Stimulated activated memory B cell treated with anti-CD40 and anti-IgM and Interleukin-4, amounts not matched to agents 10 μg/mL and 1 μg/mL and 100 μg/mL, for 72 hours (primary cell): ENCODE measurements at places on chromosomes 5 and 9.

DNA sequence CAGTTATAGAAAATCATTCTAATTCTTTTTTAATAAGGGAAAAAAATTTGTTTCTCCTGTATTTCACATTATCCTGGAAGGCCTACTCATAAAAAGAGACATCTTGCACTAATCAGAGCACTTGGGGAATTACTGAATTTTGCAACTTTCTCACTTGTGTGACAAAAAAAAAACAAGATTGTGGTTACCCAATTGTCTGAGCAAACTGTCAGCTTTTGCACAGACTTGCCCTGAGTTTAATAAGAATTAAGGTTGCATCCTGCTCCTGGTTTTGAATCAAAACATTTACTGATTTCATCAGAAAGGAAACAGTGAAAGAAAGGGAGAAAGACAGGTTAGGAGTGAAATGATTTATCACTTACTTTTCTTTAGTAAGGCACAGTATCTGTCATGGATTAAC is 10.6 kb upstream of the SH3RF2 start:
- no peaks in the 10 kb centered on the region for H3K27me3 ChIP-seq
- H3K36me3 ChIP-seq = no peaks in the 10 kb centered on the region
- no peak overlapping the region for H3K4me3 ChIP-seq
- H3K4me1 ChIP-seq = no peaks in the 10 kb centered on the region
- ATAC-seq = no peak

DNA sequence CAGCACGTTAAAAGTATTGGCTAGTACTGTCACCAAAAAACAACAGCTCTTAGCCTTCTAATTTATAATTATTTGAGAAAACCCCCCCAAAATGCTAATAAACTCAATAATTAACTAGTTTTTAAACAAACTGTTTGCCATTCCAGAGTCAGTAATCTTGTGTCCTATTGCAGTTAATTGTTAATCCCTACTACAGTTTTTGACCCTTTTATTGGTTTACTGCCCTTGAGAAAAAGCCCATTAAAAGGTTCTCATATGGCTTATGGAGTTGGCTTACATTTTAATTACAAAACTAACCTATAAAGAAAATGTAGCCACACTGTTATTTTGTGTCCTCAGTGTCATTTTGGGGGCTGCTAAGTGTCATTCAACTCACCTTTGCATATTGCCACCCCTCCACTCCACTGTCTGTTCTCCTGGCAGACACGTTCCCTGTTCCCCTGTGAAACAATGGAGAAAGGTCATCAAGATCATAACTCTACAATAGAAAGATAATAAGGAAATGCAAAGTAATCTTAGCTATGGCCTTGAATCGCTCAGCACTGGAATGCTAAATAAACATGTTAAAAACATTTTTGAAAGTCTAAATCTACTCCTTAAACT is 51.6 kb upstream of the TXNDC8 start:
- H3K27me3 ChIP-seq = peaks cover 18% of the 10 kb centered on the region
- no peak overlapping the region for H3K4me3 ChIP-seq
- H3K4me1 ChIP-seq = no peaks in the 10 kb centered on the region
- ATAC-seq = no peak
- H3K27ac ChIP-seq = no peak overlapping the region

DNA sequence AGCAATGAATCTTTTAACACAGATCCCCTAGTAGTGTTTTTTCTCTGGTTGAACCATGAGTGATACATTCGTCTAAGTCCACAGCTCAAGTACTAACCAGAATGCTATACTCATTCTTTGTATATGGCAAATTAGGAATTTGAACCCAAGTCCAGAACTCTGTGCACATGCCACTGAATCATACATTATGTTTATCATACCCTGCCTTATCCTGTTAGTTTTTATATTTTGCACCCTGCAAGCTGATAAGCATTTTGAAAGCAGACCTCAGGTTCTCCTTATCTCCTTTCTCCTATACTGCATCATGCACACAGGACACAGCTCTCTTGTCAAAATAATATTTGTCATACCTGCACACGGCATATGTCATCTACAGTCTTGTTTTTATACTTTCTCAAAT is 54.6 kb upstream of the ELL2 start:
- H3K36me3 ChIP-seq = no peaks in the 10 kb centered on the region
- H3K27me3 ChIP-seq = no peaks in the 10 kb centered on the region
- no peak overlapping the region for H3K27ac ChIP-seq
- ATAC-seq = no peak
- no peaks in the 10 kb centered on the region for H3K4me1 ChIP-seq

DNA sequence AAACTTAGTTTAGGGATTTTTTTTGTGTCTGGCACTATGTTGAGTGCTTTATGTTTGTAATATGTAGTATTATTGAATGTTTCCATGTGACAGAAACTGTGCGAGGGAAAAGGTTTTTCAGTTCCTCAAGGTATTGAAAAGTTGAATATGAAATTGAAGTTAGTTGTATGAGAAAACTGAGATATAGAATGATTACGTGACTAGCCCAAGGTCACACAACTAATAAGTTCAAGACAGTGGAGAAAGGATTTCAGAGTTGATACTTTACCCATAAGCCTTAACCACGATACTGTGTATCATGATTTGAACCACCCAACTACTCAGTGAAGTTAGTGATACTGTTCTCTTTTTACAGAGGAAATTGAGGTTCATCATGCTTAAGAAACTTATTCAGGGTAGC is 5.7 kb downstream of the NIPBL start:
- no peaks in the 10 kb centered on the region for H3K27me3 ChIP-seq
- H3K4me1 ChIP-seq = peaks cover 68% of the 10 kb centered on the region
- ATAC-seq = peak; percentile 62
- peak overlapping the region; percentile 9 for H3K4me3 ChIP-seq

DNA sequence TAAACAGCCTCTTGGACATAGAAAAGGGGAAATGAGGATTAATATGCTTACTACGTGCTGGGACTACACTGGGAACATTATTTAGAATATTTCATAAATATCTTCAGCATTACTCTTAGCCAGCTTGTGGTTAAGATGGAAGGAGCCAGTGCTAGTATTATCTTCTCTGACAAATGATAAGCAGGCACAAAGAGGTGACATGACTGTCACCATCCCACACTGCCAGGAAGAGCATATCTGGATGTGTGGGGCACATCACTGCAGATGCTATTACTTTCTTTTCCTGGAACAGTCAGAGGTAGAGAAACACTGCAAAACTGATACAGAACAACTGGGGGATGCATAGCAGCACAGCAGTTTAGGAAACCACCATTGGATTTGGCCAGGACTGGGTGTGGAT is 281.0 kb upstream of the TNC start:
- H3K27me3 ChIP-seq = no peaks in the 10 kb centered on the region
- no peak overlapping the region for H3K4me3 ChIP-seq
- ATAC-seq = no peak
- no peaks in the 10 kb centered on the region for H3K36me3 ChIP-seq
- no peaks in the 10 kb centered on the region for H3K4me1 ChIP-seq
- H3K27ac ChIP-seq = no peak overlapping the region

DNA sequence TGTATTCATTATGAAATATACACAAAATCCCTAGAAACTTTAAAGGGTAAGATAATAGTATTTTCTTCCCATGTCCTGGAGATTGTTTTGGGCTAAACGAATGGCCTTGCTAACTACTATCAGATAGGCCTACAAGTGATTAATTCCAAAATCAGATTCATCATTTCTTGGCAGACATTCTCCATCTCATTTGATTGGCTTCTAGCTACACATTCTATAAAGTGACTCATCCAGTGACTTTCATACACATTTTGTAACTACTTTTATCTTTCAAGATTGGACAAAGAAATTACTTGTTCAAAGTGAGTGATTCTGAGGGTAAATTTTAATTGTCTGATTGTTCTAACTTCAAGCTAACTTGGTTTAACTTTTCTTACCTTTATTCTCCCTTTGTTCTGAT is 93.3 kb downstream of the RAPGEF6 start:
- peaks cover 6% of the 10 kb centered on the region for H3K4me1 ChIP-seq
- no peak overlapping the region for H3K27ac ChIP-seq
- ATAC-seq = no peak
- peaks cover 35% of the 10 kb centered on the region for H3K36me3 ChIP-seq
- no peaks in the 10 kb centered on the region for H3K27me3 ChIP-seq

DNA sequence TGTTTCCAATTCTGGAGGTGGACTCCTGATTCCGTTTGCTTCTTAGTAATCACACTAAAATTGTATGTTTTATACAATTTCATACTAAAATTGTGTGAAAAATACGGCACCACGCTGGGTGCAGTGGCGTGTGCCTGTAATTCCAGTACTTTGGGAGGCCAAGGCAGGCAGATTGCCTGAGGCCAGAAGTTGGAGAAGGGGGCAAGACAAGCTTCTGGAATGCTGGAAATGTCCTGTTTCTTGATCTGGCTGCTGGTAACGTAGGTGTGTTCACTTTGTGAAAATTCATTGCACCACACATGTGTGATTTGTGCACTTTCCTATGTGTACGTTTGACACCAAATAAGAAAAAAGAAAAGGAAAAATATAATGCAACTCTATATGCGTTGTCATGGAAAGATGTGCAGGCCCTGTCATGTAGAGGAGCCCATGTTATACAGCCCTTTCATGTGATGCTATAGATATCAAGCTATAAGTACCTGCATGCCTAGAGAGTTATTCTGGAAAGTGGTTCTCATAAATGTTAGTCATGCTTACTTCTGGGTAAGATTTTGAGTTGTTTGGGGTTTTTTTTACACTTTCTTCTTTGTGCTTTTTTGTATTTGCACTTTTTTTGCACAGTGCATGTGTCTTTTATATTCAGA is 119.9 kb downstream of the TMEM174 start:
- no peak for ATAC-seq
- H3K36me3 ChIP-seq = no peaks in the 10 kb centered on the region
- H3K27me3 ChIP-seq = peaks cover 78% of the 10 kb centered on the region
- no peak overlapping the region for H3K27ac ChIP-seq
